T-helper 2 cell (primary cell): ENCODE measurements at places on chromosomes 6 and 20.

DNA sequence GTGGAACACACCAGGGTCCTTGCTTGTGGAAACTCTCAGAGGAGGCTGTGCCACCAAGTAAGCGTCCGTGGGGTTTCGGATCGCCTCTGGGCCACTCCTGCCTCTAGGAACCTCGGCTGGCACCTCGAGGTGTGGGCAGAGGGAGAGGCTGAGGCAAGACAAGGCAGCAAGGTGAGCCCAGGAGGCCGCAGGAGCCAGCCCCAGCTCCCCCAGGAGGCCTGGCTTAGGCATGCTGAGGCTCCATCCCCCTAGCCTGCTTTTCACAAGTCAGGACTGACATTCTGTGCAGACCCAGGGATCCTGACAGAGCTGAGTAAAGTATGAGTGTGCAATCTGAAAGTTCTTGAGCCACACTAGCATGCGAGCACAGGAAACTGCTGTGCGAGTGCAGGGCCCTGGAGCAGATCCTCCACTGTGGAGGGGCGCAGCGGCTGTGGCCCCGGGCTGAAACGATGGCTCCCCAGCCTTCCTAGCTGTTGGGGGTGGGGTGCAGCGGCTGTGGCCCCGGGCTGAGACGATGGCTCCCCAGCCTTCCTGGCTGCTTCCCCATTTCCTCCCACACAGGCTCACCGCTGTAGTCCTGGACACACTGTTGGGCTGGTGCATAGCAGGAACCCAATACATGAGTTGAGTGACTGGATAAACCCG lies 75.2 kb upstream of the CD93 start:
- DNase-seq: no peak

DNA sequence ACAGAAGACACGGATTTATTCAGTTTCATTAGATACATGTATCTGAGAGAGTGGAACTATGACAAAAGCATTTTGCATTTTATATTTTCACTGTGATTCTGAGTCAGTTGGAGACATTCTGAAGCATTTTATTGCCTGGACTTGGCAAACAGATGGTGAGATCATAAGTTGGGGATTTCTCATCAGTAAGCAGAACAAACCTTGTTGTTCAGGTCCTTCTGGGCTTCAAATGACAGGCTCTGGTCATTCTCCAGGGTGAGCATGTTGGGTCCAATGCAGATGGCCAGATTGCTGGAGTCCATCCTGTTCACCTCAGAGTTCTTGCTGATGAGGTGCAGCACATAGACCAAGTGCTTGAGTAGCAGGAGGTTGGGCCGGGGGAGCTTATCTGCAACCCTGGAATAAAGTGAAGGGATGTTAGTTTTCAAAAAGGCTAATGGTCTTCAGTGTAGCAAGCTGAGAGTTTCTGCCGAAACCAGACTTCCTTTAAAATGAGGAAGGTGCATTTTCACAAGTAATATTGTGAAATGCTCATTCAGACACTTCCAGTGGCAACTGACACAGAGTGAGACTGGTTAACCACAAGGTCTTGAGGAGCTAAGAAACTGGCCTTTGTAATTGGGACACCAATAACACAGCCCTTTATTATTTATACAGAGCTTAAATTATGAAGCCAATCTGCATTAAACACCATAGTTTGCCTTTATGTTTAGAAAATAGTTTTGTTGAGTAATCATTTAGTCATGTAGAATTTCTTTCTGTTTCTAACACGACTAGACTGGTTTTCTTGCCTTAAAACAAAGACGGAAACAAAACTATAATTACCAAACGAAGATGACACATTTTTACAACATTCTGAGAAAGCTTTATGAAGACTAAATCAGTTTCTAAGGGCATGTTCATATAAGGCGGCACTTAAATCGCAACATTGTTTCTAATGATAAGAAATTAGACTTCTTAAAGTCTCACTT lies 5.6 kb downstream of the TAGAP start:
- no peak for DNase-seq

- DNase-seq: no peak
Measured at GRCh38 chr6:20312606-20313005, 89.1 kb upstream of the E2F3 start.

GRCh38 chr6:53979468-53980067 lies 131.7 kb upstream of the MLIP start:
- no peak for DNase-seq

GRCh38 chr6:129671442-129672340 lies 38.3 kb downstream of the ARHGAP18 start:
- DNase-seq: peak; percentile 8

GRCh38 chr6:41538556-41539182 lies 7.5 kb upstream of the FOXP4 start:
- DNase-seq: no peak

- DNase-seq: no peak
Measured at GRCh38 chr6:129516005-129516404, 194.0 kb downstream of the ARHGAP18 start.
